SW480 (cell line): ENCODE measurements at places on chromosomes 7 and 10.

DNA sequence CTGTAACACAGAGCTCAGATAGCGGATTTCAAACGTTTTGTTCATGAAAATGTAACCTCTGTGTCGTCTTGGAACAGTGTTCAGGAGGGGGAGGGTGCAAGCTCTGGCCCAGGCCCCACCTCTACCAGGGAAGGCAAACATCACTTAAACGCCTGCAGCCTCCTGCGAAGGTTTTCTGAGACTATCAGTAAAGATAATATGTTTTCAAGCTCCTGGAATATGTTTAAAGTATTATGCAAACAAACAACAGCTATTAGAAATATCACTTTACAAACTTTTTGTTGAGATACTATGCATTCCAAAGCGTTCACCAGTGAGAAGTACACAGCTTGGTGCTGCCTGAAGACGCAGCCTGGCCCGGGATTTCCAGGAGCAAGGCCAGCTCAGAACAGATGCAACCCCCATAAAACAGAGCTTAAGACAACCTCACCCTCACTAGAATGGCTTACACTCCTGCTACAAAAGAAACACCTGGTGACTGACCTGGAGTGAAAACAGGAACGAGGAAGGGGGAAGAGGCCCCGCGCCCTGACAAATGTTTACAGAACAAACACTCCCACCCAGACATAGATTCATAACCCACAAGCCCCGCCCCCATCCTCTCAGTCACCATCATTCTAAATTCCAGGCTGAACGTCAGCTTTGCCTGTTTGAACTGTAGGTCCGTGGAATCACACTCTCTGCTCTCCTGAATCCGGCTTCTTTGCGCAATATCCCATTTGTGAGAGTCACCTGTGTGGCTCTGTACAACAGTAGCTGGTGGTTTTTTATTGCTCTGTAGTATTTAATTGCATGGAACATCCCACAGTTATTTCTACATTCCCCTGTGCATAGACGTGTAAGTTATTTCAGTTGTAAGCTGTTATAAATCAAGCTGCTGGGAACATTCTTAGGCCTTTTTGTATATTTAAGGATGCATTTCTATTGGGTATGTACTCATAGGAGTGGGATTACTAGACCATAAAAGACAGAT is 155.0 kb downstream of the PTPRN2 start:
- peak; percentile 95 for DNase-seq

DNA sequence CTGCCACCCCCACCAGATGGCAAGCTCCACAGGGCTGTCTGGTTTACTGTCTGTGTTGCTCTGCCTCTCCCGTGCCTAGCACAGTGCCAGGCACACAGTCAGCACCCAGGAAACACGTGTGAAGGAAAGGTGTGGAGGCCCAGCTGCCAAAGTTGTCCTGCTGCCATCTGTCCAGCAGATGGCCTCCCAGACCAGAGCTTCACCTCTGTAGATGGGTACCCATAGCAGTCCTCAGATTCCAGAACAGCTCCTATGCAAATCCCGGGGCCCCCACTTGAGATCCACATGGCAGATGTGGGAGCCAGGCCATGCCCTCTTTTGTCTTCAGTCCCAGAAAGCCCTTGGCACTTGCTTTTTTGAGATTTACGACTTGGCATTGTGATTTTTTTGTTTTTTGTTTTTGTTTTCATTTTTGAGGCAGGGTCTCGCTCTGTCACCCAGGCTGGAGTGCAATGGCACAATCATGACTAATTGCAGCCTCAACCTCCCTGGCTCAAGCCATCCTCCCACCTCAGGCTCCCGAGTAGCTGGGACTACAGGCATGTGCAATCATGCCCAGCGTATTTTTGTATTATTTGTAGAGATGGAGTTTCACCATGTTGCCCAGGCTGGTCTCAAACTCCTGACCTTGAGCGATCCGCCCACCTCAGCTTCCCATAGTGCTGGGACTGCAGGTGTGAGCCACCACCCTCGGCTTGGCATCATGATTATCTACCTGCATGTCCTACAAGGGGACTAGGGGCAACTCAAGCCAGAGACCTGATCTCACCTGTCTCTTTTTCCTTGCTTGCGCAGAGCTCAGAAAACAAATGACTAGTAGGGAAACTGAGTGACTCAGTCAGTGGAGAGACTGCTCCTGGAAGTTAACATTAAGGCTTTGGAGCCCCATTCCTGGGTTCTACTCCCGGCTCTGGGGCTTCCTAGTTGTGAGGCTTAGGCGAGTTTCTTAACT is 16.9 kb upstream of the PALD1 start:
- DNase-seq = peak; percentile 69

GRCh38 chr7:4235596-4235995 is 446.5 kb upstream of the FOXK1 start:
- DNase-seq = no peak

DNA sequence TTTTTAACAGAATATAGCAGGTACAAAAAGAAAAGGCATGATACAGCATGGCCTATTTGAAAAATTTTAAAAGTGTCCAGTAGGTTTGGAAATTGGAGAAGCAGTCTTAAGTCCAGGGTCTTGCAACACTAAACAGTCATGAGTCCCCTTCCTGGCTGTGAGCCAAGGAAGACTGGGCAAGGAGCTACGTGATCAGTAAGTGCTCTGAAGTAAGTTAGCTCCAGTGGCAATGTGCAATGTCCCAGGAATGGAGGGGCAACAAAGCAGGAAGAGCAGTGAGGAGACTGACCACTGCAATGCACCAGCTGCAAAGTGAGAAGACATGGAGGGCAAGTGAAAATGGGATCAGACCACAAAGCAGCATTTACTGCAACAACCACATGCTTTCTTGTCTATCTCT is 72.9 kb upstream of the GRID1 start:
- no peak for DNase-seq

DNA sequence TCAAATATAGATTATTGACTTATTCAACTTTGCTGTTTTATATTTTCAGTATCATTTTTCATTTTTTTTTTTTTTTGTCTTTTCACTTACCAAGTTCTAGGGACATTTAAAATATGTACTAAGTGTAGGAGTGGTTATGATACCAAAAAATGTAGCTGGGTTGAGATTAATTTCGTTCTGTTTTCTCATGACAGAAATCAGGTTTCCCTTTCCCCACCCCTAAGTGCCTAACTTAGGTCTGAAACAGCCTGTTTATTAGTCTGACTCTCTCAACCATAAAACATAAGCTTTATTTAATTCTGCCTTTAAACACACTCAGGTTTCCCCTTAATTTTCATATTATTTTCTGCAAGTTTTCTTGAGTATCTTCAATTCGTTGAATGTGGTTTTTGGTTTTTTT is 22.1 kb downstream of the TMEM106B start:
- no peak for DNase-seq

DNA sequence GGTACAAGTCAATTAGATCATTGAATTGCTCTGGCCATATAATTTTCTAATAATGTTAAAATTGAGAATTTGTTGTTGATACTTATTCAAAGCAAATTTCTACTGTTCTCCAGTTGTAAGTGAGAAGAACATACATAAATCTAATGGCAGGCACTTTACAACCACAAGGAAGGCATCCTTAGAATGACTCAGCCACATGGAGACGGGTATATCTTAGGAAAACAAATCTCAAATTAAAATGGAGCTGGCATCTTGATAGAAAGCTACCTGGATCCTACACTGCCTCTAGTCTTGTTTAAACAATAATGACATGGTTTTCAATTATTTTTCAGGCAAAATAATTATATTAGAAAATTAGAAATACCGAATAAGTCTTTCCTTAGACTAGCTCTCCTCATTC is 1183.7 kb upstream of the SORCS1 start:
- DNase-seq = no peak

- no peak for DNase-seq
Measured at GRCh38 chr10:11975795-11976194, 66.8 kb downstream of the UPF2 start.

- DNase-seq = no peak
Measured at GRCh38 chr7:41970941-41971340, 266.1 kb downstream of the GLI3 start.

DNA sequence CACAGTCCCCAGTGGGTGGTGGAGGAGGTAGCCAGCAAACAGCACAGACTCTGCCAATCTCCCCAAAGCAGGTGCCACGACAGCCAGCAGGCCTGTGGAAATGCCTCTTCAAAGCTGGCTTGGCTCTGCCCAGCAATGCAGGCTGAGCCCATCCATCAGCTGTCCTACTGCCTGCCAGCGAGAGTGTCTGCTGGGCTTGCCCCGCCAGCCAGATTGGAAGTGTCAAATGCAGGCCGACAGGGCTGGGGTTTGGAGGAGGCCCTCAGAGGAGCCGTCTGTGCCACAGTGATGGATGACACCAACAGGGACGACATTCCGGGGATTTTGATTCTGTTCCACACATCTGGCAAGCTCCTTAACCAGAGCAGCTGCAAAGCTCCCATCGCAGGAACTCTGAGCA is 16.7 kb downstream of the HABP2 start:
- DNase-seq = no peak
